HFFc6 (cell line): ENCODE measurements at places on chromosomes 6 and 20. TPM values are rescaled to one million over a fixed set of nuclear protein-coding genes. Genes with fewer than 3 reads are reported as not detected.

Gene MYCT1
- total RNA-seq: 0.32 to 1.8 TPM (median 1.1 TPM) in 3 replicates

Gene JAG1
- 3.3 to 8.2 TPM (median 6.3 TPM) in 3 replicates for total RNA-seq

Gene PLCB4
- total RNA-seq: 78.5 to 88.9 TPM (median 87.2 TPM) in 3 replicates

Gene BMP2
- 0.05 TPM in 1 of 3 replicates, not detected in the others for total RNA-seq

Gene TAAR2
- not detected in 2 replicates for total RNA-seq

Gene MAS1L
- not detected in 3 replicates for total RNA-seq

Gene GSTA2
- total RNA-seq: not detected in 3 replicates

Gene NKAPL
- 0.12 TPM in 1 of 3 replicates, not detected in the others for total RNA-seq

Gene C4A
- total RNA-seq: 2.0 to 5.0 TPM (median 3.6 TPM) in 3 replicates

Gene PRDM13
- not detected in 3 replicates for total RNA-seq

Gene LAMP5
- not detected in 2 replicates for total RNA-seq

Gene GCLC
- 12.1 to 18.0 TPM (median 15.4 TPM) in 3 replicates for total RNA-seq

Gene NPBWR2
- not detected in 3 replicates for total RNA-seq

Gene SLC22A1
- total RNA-seq: 0.19 TPM in 1 of 3 replicates, not detected in the others

Gene FOXC1
- 16.8 to 17.7 TPM (median 17.3 TPM) in 3 replicates for total RNA-seq

Gene HLA-DRB5
- total RNA-seq: not detected in 2 replicates

Gene TGM3
- total RNA-seq: 0.09 to 0.29 TPM (median 0.11 TPM) in 3 replicates

Gene TOX2
- 42.3 to 62.4 TPM (median 59.4 TPM) in 3 replicates for total RNA-seq

Gene GLP1R
- not detected in 3 replicates for total RNA-seq

Gene CYP39A1
- not detected in 3 replicates for total RNA-seq

Gene PAK5
- not detected in 2 replicates for total RNA-seq

Gene TAF4
- 9.4 to 11.3 TPM (median 10.6 TPM) in 3 replicates for total RNA-seq

Gene C6orf136
- total RNA-seq: 12.9 to 19.2 TPM (median 13.9 TPM) in 3 replicates

Gene SPDEF
- not detected in 3 replicates for total RNA-seq
